ENCODE measurements at places on chromosomes 4 and X.
A peak's percentile ranks its signal among the peaks of the same experiment; 100 is the strongest.

DNA sequence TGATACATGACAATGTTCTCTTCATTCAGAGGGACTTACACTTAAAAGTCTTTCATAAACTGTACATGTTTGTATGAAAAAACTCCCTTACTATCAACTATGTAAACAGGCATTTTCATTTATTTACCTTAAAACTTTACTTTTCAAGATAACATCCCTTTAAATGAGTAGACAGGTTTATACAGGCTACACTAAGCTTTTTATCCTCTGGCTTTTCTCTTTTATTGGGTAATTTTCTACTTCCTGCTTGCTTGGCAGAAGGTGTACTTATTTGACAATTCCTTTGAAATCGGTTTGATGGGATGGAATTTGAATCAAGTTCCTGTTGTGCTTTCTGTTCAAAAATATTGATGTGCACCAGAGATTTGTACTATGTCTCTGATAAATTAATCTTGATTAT is 81.4 kb downstream of the PTPN13 start:
- DNase-seq: no peak

DNA sequence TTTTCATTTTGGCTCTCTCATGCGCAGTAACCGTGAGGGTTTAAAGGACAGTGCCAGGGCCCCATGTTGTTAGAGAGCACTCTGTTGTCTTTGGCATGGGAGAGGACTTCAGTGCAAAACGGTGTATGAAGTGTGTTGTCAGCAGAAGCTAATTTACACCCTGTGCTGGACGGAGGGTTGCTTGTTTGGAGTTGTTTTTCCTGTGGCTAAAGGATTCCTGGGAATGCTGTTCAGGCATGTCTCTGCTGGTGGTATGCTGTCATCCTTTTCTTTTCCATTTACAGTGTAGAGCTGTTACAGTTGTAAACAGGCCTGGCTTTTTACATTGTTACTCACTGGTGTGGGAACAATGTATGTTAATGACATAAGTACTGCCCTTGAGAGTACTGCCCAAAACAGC is 206.3 kb downstream of the CBR4 start:
- DNase-seq: peak; percentile 90

DNA sequence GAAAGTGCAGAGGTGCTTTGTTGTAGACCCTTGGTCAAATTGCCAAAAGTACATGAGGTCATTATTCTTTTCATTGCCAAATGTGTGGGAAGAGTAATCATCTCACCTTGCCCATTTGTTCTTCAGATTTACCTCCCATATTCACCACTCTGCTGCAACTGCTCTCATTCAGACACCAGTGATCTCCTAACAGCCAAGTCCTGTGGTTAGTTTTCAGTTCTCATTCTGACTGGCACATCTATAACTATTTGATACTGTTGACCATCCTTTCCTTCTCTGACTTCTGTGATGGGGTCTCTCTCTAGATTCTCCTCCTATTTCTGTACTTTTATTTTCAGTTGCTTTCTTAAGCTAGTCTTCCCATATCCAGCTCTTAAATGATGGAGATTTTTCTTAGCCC is 39.8 kb downstream of the GRIA3 start:
- DNase-seq: no peak

DNA sequence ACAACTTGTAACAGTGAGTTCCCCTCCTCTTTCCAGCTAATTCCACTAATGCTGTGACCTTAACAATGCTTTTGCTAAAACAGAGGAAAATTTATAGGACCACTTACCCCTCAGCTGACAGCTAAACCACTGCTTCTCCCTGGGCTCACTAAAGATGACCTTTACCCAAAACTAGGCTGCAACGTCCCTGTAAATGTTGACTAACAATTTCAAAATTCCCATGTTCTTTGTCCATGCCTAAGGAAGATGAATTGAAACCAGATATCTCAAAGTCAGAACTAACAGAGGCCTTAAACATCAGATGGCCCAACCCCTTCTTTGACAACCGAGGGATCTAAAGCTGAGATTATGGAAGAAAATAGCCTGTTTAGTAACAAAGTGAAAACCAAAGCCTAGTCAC is 32.5 kb downstream of the AFAP1 start:
- no peak for DNase-seq

DNA sequence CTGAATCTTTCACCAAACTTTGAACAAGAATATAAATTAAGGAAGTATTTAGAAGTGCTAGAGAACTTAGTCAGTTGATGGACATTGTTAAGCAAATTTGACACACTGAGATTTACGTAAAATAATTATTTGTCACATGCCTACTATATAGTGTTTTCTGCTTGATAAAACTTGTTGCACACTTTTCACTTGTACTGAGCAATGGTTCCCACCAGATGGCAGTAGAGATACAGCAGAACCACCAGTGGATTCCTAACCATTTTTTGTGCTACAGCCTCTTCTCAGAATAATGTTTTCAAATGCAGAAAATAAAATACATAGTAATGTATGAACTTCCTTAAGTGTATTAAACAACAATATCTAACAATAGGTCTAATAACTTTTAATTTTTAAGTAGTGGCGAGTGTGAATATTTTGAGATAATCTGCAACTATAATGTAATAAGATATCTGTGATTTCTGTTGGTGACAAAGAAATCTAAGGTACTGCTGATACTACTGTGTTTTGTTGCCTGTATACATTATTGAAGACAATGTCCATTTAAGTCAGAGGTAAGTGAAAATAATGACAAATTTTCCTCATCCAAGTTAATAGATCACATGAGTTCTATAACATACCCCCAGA is 81.2 kb downstream of the APOOL start:
- peak; percentile 3 for DNase-seq

- no peak for DNase-seq
These were observed 74.3 kb downstream of the TECRL start for GRCh38 chr4:64334964-64335363.

DNA sequence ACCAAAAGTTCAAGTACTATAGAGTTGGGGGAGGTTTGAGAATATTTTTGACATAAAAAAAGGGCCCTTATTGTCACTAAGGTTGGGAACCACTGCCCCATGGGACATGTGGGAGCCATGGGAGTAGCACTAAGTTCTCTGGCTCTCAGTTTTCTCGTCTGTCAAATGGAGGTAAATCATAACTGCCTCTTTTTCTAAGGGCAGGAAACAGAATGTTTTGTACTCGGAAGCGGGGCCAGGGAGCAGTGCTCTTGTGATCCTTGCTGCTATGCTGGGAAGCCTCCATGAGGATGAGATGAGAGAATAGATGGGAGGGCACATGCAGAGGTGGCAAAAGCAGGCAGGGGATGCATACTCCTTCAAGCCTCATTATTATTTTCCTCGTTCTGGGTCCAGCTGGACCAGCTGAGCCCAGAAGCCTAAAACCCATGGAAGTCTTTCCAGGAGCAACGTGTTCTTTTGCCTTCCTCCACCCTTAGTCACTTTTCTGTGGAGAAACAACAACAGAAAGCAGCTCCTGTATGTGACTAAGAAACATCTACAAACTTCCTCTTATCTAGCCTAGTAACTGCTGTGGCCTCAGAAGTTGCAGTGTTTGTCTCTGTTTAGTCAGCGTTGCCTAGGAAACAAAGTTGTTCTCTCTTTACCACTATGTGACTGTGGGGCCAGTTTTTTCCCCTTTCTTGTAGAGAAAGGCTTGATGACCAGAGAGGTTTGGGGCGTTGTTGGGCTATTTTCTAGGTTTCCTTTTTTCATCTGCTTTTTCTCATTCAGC is 64.8 kb downstream of the TSC22D3 start:
- DNase-seq: peak; percentile 92

DNA sequence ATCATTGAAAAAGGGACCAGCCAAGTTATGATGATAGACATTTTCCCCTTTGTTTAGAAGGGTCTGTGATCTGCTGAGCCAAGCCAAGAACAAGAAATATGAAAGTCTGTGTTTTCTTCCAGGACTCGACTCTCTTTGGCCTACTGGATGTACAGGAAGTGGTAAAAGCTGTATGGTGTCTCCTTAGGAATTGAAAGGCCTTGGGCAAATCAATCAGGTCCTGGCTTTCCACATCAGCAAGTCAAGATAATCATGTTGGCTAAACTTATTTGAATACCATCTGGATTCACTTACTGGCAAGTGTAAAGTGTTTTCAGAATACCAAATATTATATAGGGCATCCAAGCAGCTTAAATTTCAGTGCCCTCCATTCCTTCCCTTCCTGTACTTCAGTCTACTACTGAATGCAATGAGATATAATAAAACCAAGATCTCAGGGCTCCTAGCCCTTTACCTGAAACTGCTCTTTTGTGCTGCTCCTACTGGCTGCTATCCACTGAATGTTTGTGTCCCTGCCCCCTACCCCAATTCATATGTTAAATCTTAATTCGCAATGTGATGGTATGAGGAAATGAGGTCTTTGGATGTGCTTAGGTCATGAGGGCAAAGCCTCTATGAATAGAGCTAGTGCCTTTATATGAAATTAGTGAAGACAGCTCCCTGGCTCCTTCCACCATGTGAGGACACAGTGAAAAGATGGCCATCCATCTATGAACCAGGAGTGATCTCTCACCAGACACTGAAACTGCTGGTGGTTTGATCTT is 578.0 kb downstream of the SPRY1 start:
- DNase-seq: peak; percentile 28
